ENCODE measurements at places on chromosomes 7 and 10.

DNA sequence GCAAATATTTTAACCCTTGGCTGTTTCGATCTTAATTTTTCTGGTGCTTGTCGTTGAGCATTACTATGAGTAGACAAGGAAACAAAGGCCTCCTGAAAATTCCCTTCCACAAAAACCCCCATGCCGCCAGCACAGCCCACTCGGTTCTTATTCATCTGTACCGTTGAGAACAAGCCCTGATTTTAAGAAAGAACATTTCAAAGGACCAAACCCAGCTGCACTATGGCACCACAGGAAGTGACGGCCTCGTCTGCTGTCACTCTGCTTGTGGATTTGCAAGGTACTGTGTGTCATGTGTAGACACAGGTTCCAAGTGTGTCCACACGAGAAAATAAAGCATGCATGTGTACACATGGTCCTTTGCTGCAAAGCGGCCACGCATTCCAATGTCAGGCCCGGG is 285.2 kb downstream of the DNAJB6 start:
- no peak for DNase-seq

DNA sequence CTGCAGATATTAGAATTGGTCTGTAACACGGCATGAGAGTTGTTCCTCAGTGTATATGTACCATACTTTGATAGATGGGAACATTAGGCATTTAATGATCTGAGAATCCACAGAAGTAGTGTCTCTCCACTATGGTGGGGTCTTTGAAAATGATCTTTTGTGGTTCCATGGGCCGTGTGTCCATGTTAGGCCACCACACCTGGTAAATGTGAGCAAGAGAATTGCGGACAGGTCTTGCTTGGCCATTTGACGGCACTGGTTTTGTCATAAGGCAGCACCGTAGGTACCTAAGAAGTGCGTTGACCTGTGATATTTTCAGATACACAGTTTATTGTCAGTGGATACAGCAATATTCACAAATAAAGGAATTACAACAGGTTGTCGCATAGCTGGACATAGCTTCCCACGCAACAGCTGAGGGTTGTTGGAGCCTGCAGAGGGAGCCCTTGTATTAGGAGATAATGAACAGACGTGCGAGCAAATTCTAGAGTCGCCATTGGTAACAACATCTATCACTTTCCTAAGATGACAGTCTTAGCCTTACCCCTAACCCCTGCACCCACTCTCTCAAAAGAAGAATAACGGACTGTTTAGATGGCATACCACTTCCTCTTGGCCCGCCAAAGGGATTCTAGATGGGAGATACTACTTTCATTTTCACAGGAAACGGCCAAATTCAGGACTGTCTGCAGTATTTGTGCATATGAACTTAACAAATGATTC is 111.4 kb downstream of the COL28A1 start:
- DNase-seq, result peak; percentile 69

- no peak for DNase-seq
These were observed 143.8 kb downstream of the TES start for GRCh38 chr7:116354171-116354545.

- DNase-seq, result no peak
These were observed 25.0 kb upstream of the ELFN1 start for GRCh38 chr7:1645071-1645409.

GRCh38 chr7:35982600-35982999 is 170.5 kb upstream of the EEPD1 start:
- no peak for DNase-seq

GRCh38 chr7:141150465-141150864 is 76.6 kb downstream of the TMEM178B start:
- no peak for DNase-seq

- DNase-seq, result no peak
These were observed 131.9 kb downstream of the CDH23 start for GRCh38 chr10:71528371-71529206.

DNA sequence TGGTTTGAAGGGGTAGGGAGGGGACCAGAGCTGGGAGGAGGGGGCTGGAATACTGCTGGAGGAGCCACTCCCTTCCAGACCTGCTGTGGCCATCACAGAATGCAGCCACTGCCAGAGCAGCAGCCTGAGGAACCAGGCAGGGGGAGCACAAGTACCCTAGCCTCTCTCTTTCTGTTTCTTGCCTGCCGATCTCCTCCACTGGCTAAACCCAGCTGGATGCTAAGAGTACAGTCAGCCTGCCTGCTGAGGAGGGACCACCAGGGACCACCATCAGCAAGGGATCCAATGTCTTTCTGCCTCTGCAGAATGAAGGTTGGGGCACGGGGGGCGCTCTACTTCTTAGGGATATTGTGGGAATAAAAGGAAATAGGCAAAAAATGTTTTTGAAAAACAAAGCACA is 4.7 kb downstream of the BLVRA start:
- DNase-seq, result no peak

- no peak for DNase-seq
These were observed 65.5 kb downstream of the HPSE2 start for GRCh38 chr10:99170116-99170675.
